ENCODE measurements at places on chromosomes 7 and 10.

DNA sequence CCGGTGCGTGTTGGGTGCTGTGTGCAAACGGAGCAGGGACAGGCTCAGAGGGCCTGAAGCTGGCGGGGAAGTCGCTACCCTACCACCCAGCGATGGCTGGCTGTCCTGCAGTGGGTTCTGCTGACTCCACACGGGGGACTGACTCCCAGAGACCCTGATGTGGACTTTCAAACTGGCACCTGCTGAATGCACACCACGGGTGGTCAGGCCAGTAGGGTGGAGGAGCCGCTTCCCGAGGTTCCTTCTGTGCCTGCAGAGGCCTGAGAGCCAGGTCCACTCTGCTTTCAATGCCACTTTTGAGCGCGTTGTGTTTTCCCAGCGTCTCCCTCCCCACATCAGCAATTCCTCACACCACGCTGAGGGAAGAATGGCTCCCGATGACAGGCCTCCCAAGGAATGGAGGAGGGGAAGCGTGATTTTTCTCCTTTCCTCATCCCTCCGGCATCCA, 135.3 kb downstream of the ADARB2 start:
- DNase-seq, result no peak

- DNase-seq, result no peak
Observed at GRCh38 chr7:46975493-46975892, 606.4 kb downstream of the TNS3 start.

GRCh38 chr7:155211761-155212160, 85.9 kb upstream of the INSIG1 start:
- no peak for DNase-seq

DNA sequence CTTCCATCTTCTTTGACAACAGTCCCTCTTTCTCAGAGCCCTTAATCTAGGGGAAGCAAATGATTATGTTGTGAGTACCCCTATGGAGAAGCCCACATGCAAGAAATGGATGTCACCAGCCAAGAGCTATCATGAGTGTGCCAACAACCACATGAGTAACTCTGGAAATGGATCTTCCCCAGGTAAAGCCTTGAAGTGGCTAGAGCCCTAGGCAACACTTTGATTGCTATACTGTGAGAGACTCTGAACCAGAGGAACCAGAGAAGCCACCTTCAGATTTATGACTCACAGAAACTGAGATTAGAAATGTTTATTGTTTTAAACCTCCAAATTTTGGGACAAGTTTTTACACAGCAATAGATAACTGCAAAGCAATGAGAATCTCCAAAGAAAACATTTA, 60.9 kb upstream of the COL1A2 start:
- DNase-seq, result no peak

GRCh38 chr10:62443866-62444265, 69.7 kb downstream of the ZNF365 start:
- DNase-seq, result no peak

GRCh38 chr10:56679578-56679977, 318.5 kb upstream of the ZWINT start:
- DNase-seq, result no peak

- no peak for DNase-seq
Observed at GRCh38 chr7:89731751-89732445, 422.4 kb upstream of the STEAP1 start.

GRCh38 chr7:121936951-121937623, 64.1 kb downstream of the PTPRZ1 start:
- no peak for DNase-seq

All from activated naive CD4-positive, alpha-beta T cell (primary cell).